Stimulated activated CD4-positive, alpha-beta T cell treated with anti-CD3 and anti-CD28 coated beads, Interleukin-1b, Interleukin-23, amount 100 ng/mL, for 1 hour (primary cell): ENCODE measurements at places on chromosomes 4 and X.

DNA sequence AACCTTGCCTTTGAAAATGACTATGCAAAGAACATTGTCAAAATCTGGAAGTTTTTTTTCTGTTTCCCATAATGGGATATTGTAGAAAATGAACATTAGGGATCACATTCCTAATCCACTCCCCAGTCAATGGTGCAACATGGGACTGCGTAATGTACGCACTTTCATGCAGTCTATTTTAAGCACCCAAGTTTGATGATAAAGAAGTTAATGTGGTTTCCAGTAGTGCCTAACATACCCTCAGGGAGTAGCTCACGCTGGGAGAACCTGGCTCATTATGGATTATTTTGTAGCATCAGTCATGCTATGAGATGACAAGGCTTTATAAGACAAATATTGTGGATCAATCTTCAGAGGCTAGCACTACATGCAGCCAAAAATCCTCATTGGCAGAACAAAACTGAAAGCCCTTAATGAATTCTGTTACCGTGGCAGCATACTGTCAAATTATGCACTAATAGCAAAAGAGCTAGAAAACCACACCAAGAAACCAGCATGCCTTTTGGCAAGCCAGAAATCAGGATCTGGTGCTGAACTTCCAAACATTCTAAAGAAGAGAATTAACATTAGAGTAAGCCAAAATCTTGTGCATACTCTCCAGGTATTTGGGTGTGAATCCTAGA lies 1392.8 kb upstream of the TENM3 start:
- DNase-seq: no peak

GRCh38 chrX:113675278-113675677 lies 834.6 kb upstream of the AMOT start:
- DNase-seq: no peak

GRCh38 chr4:113978561-113979147 lies 793 bp downstream of the ARSJ start:
- DNase-seq: no peak

DNA sequence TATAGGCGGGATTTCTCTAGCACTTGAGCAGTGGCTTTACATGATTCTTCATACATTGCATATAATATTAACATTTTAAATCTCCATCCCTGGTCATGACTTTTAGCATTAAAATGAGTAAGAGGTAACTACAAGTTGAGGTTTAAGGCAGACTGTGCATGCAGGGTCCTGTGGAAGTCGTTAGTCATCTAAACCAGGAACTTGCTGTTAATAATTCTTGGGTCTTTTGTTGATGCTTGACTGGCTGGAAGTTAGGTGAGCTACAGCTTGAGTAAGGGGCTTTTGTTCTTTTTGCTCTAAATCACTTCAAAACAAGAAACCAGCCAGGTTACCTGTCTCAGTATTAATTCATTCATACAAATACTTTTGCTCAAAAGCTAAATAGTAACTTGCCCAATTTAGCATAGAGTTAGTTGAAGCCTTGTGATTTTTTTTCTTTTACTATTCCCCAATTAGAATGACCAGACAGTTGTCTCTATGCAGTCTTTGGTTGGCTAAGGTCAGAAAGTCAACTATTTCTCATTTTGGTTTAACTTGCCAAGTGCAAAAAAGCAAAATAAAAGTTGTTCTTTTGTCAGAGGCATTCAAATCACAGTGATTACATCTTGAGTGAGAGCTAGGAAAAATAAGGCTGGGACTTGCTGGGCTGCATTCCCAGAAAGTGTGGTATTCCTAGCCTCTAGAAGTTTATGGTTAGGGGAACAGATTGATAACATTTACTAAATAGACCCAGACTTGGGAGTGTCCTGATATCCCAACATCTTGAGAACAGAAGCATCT lies 516.9 kb downstream of the PDHA2 start:
- no peak for DNase-seq

- DNase-seq: no peak
Measured at GRCh38 chr4:184439856-184440594, 34.3 kb downstream of the IRF2 start.

DNA sequence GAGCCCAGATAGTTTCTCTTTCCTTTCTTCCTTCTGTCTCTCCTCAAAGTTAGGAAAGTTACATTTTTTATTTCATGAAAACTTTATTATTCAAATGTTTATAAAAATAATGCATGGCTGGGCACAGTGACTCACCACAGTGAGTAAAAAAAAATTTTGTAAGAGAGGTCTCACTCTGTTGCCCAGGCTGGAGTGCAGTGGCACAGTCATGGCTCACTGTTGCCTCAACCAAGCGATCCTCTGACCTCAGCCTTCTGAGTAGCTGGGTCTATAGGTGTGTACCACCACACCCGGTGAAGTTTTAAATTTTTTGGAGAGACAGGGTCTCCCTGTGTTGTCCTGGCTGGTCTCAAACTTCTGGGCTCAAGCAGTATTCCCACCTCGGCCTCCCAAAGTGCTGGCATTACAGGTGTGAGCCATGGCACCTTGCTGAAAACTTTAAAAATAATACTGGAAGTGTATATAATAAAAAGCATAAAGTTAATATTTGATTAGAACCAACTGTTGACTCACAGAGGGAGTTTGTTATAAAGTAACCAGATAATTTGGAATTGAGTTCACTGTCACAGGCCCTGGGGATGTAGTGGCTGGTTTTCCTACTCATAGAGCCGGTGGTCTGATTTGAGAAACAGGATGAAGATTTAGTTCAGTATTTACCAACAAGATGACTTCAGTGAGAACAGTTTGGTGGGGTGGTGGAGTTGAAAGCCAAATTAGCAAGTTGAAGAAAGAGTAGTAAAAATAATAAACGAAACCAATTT lies 18.0 kb downstream of the CMC4 start:
- no peak for DNase-seq

DNA sequence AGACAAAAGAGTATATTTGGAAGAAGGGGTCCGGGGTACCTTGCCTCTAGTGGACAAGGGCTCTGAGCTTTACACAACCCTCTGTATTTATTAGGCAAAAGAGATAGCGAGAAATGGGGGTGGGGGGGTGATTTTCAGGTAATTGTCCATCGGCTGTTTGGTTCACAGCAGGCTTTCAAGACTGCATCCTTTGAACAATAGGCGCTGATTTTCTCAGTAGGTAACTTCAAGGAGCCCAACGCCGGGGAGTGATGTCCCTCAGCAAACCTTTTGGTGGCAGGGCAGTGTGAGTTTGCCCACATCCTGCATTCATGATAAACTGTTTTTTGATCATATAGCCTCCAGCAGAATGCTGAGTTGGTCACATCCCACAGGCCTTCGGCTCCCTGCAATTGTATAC lies 61.6 kb downstream of the KDM5C start:
- DNase-seq: no peak

- no peak for DNase-seq
Measured at GRCh38 chr4:4542774-4543485, 1.1 kb upstream of the STX18 start.

DNA sequence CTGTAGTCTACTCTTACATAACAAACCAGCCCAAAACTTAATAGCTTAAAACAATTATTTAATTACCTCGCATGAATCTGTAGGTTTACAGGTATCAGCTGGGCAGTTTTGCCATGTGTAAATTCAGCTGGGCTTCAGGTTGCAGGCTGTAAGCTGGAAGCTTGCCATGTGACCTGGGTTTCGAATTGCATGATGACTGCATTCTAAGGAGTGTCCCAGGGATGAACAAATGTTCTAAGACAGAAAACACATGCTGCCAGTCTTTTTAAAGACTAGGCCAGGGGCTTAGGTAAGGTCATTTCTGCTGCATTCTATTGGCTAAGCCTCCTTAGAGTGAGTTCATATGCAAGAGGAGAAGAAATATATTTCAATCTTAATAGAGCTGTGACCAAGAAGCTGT lies 44.8 kb downstream of the GRIA2 start:
- DNase-seq: no peak

DNA sequence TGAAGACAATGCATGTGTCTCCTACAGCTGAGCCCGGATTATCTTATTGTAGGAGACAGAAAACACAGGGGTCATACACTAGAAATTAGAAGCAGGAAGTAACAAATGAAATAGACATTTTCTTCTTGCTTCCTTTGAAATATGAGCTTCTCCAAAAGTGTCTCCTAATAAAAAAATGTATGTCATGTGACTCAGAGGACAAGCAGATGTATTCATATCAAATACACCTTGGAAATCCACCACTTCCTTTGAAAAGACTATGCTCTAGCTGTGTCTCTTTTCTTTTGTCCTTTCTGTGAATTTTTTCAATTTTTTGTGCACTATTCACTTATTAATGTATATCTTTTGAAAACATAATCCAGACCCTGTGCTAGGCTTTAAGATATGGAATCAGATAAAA lies 1906.2 kb downstream of the C4orf33 start:
- no peak for DNase-seq

DNA sequence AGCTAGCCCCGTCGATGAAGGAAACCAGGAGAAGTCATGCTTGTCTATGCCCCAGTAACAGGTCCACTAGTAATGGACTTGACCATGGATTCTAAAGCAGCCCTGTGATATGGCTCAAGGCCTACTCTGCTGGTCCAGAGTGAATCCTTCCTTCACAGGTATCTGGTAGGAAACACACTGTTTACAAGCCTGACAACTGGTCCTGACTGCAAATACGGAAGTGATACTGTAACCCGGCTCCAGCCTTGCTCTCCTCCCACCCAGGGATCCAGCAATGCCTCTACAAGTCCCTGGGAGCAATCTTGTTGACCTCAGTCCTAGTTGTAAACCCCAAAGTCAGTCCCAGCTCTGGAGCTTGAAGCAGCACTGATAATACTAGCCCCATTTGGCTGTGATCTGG lies 239.2 kb upstream of the GRID2 start:
- no peak for DNase-seq

DNA sequence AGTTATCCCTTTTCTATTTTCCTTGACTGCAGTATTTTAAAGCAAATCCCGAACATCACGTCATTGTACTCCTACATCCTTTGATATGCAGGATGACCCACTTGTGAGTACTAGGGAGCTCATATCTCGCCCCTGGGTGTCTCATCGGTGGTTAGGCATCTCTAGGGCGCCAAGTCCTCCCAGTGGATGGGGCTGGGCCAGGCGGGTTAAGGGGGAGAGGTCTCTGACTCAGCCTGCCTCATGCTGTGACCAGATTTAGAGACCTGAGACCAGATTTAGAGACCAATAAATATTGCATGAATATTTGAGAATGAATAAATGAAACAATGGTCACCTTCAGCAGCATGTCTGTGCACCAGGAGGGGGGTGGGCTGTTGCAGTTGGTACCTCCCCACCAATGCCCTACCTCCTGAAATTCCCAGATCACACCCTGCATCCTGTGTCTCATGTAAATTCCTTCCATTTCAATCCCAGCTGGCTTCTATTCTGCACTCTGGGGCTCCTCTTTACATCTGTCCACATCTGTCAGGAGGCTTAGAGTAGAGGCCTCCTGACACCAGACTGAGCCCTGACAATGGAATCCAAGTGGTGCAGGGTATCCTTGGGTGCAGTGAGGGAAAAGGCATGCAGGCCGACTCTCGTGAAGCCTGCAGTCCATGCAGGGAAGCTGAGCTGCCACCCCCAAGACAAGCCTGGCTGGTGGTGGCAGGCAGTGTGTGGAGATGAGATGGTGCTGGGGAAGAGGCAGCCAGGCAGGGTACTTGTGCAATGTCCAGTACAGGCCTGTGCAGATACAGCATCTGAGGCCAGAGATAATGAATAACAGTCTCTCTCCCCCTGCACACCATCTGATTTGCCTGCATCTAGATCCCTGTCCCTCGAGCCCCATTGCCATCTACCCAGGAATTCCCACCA lies 5.2 kb downstream of the APLN start:
- DNase-seq: no peak

DNA sequence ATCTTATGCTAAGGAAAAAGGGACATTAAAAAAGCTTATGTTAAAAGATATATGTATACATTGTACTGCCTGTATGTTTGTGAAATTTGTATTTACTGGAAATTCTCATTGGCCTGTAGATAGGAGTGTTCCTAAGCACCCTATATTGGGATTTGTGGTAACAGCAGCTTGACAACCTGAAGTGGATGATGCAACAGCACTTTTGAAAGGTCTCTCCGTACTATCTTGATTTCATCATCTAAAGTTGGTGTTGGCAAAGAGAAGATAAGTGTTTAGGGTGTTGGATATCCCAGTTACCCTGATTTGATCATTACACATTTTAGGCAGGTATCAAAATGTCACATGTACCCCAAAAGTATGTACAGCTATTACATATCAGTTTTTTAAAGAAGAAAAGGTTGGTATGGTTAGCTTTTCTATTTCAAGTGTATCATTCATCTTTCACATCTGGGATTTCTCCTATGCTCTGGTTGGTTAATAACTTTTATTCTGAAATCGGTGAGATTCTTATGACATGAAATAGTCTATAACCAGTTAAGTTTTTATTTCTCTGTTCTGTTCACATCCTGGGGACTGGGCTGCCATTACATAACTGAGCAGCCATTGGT lies 10.3 kb downstream of the HADH start:
- DNase-seq: no peak

DNA sequence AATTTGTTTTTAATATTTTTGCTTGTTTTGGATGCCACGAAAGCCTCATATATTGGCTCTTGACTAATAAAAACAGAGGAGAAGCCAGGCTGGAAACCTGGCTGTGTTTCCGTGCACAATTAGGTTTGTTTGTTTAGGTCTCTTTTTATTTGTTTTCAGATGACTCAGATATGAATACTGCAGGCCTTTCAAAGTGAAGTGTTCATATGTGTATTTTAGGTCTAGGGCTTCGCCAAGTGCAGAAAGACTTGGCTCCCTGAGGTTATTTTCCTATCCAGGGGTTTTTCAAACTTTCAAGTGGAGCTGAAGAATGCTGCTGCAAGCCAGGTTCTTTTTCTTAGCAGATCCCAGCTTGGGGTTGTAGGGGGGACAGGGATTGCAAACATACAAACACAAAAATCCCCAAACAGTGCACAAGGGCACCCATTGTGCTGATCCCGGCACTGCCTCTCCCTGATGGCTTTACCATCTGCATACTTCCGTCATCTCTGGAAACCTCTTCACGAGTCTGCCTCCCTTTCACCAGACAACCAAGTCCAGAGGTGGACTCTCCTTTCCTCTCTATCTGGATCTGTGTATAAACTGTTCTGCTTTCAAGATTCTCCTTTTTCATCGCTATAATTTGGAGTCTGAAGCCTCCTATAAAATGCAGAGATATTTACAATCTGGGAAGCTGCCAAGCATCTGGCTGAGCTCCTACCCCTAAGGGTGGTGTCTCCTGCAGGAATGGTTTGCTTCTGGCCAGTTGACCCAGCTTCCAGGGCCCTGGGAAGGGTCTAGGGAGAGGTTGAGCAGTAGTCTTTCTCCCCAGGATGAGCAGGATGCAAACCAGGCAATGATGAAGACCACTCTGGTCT lies 108.6 kb downstream of the SMIM20 start:
- DNase-seq: no peak

- no peak for DNase-seq
Measured at GRCh38 chr4:142844782-142845181, 1.3 kb downstream of the INPP4B start.

GRCh38 chr4:168451744-168452390 lies 28.4 kb downstream of the DDX60L start:
- no peak for DNase-seq

DNA sequence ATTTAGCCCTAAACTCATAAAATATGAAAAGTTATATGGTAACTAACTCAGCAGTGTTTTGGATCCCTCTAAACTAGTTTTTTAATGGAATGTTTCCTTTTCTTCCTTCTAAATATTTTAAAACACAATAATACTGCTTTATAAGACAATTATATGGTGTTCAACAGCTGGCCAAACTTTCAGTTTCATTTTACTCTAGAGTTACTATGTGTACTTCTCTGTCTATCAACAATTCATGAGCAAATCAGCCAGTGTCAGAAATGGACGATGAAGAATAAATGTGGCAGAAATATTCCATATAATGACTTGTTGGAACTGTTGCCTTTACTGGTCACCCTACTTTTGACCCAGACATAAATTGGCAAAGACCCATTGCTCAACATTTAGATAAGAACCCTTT lies 64.8 kb upstream of the CXXC4 start:
- no peak for DNase-seq

- no peak for DNase-seq
Measured at GRCh38 chr4:156419080-156419685, 465.5 kb upstream of the CTSO start.
